ENCODE measurements at places on chromosomes 11 and 22.

DNA sequence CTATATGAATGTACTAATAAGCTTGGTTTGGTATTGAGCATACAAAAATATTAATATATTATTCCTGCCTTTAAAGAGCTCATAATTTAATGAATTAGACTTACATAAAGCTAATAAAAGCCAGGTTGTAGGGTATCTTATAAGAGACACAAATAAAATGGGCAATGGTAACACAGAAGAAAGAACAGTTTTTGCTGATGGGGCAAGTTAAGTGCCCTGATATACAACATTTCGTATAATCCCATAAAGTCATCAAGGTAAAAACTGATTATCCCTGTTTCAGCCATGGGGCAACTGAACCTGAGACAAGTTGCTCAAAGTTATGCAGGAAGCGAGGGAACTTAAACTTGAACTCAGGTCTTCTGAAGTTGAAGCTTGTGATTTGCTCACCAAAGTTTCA, 48.9 kb upstream of the ARHGAP20 start:
- DNase-seq = no peak

GRCh38 chr22:19039796-19040280, 82.4 kb downstream of the DGCR2 start:
- DNase-seq = no peak

DNA sequence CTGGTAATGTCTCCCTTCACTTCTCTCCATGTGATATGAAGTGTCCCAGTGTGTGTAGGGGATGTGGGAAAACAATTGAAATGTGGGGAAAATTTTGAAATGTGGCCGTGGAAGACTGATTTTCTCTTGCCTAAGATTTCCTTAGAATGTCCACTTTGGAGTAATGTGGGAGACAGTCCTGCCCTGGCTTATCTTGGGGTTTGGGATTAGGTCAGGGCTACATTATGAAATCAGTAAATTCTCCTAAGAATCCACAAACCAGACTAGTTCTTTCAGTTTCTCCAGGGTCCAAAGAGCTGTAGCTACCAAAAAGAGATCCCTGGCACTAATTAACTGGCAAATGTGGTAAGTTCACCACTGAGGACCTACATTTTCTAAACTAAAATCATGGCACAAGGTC, 22.8 kb downstream of the YPEL4 start:
- no peak for DNase-seq

- peak; percentile 62 for DNase-seq
Observed at GRCh38 chr11:47111318-47111804, 65.3 kb downstream of the ARFGAP2 start.

DNA sequence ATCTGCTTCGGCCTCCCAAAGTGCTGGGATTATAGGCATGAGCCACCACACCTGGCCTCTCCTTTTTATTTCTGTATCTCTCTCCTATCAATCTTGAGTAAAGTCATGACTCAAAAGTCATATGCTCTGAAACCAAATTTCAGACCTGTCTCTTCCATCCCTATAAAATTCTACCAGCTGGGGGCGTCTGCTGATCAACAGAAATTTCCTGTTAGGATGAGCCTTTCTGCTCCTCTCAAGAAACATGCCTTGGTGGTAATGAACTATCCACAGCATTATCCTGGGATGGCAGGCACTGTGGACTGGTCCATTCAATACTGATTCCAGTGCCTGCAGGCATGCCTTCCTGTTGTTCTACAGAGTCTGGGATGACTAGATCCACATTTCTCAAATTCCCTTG, 472.6 kb downstream of the NELL1 start:
- DNase-seq = no peak

DNA sequence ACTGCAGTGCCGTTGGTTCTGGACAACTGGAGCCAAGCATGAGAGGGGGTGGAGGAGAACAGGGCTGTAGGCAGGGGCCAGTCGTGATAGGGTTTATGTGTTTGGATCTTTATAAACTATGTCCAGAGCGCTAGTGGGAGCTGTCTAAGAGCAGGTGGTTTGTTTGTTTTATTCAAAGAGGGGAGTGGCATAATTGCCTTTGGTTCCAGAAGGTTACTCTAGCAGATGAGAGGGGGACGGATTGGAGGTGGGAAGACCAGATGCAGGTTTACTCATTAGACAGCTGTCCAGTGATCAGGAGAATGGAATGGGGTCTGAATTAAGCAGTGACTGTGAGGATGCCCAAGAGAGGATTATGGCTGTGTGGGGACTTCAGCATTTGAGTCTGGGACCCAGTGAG, 109.3 kb upstream of the TBCEL start:
- DNase-seq = peak; percentile 50

GRCh38 chr11:104694259-104695064, 203.8 kb downstream of the CASP12 start:
- DNase-seq = no peak

DNA sequence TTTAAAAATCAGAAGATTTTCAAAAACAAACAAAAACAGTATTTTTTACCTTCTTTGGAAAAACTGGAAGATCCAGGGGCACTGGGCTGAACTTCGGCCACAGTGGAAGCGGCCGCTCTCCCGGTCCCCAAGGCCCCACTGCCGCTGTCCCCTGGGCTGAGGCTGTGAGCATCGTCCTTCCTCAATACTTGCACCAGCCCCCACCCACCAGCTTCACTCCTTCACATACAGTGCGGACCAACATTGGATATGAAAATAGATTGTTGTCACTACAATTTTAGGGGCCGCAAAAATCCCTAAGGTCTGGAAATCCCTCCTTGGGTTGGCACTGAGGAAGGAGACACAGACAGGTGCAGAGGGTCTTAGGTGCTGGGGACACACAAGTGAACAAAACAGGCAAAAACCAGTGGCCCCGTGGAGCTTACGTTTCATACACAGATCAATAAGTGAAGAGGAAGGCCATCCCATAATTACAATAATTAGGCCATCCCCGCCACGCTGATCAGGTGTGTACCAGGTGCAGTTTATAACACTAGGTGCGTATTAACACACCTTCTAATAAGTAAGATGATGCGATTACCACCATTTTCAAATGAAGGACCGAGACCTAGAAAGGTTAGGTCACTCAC, 28.2 kb upstream of the SLC22A12 start:
- DNase-seq = no peak

DNA sequence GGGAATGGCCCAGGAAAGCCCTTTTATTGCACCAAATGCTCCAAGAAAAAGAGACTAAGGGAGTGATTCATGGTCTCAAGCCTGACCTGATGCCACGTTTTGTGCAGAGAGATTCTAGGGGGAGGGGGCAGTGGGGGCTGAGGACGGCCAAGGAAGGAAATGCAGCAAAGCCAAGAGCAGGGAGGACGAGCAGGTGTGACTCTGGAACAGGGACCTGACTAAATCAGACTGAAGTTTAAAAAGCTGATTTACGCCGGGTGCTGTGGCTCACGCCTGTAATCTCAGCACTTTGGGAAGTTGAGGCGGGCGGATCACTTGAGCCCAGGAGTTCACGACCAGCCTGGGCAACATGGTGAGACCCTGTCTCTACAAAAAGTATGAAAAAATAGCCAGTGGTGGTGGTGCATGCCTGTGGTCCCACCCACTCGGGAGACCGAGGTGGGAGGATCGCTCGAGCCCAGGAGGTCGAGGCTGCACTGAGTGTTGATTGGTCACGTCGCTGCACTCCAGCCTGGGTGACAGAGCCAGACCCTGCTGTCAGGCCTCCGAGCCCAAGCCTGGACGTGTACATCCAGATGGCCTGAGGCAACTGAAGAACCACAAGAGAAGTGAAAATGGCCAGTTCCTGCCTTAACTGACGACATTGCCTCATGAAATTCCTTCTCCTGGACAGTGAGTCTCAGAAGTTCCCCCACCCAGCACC, 10.8 kb upstream of the IFITM3 start:
- DNase-seq = no peak

DNA sequence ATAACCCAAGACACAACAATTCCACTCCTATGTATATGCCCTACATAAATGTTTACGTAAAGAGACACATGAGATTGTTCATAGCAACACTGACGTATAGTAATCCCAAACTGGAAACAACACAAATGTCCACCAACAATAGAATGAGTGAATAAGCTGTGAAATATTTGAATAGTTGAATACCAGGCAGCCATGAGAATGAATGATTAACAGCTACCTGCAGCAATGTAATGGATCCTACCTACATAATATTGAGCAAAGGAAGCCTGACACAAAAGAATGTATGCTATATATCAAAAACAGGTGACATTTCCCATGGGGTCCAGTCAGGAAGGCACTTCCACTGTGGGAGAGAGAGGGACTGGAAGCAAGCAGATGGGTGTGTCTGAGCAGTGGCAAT, 92.8 kb upstream of the LINC01488 start:
- no peak for DNase-seq

DNA sequence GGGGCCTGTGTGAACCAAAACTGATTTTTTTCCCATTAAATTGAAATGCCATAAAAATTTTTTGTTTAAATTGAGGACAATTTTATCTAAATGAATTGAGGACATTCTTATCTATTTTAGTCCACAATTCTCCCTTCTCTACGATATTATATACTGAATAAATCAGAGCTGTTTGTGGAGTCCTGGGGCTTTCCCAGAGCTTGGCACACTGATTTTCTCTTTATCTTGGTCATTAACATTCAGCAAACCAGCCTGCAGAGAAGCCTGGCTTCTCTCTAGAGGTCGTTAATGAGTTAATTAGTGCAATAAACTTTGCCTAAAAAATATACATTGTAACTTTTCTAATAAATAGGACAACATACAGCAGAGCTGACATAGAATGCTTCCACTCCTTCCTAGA, 615.7 kb downstream of the NELL1 start:
- no peak for DNase-seq

- DNase-seq = no peak
Observed at GRCh38 chr11:98531576-98531975, 489.2 kb upstream of the CNTN5 start.

DNA sequence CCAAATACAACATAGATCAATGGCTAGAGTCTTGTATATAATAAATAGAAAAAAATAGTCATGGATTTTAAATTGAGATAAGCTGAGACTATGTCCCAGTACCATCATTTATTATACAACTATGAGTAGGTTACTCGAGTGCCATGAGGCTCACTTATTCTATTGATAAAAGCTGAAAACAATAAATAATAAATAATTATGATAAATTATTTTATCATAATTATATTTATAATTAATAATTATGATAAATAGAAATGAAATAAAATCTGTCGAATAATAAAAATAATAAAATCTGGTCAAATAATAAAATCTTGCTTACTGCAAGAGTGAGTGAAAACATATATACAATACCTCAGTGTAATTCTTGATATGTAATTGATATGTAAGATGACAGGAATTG, 801.4 kb downstream of the FAM181B start:
- DNase-seq = no peak

DNA sequence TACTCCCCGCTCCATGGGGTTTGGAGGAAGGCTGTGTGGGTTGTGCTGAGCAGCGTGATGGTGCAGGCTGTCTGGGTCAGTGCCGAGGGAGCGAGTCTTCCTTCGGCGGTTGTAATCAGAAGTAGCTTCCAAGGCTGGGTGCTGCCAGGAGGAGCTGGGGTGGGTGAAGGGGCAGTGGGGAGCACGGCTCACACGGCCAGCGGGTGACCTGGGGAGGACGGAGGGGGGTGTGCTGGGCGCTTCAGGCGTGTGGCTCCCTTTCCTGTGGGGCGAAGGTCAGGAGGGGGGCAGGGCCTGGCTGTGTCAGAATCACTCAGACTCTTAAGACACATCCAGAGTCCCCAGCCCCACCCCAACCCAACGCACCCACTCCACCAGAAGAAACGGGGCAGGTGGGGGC, 60.2 kb downstream of the LRP5 start:
- DNase-seq = no peak

GRCh38 chr11:128181088-128181480, 406.3 kb downstream of the ETS1 start:
- DNase-seq = no peak

- DNase-seq = no peak
Observed at GRCh38 chr11:83046621-83047172, 25.0 kb downstream of the RAB30 start.

- no peak for DNase-seq
Observed at GRCh38 chr22:48250937-48251530, 1488.6 kb downstream of the TBC1D22A start.

GRCh38 chr11:61164606-61165424, 3.6 kb upstream of the VPS37C start:
- no peak for DNase-seq

DNA sequence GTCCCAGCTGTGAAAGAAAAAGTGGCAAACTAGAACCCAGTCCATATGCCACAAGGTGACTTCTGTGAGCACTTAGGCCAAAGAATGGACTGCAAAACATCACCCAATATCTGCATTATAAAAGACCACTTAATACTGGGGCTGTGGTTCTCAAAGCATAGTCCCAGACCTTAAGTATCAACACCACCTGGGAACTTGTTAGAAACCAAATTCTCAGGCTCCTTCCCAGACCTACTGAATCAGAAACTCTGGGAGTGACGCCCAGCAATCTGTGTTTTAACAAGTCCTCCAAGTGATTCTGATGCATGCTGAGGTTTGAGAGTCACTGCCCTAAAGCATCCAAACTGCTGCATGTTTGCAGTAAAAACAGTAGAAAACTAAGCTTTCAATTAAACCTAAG, 81.3 kb downstream of the SERGEF start:
- no peak for DNase-seq

DNA sequence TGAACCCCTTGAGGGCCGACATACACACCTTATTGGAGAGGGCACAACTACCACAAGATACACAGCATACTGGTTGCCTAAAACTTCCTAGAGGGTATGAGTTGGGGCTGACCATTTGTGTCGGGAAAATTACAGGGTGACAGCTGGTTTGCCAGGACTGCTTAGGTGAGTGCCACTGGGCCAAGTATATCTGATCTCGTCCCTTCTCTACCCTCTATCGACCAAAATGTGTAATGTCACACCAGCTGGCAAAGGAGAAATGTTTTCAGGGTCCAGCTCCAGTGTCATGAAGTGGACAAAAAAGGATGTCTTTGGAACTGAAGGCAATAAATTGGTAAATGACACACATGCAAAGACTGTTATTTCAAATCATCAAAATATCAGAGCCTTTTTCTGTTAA, 126.1 kb downstream of the PGR start:
- no peak for DNase-seq

DNA sequence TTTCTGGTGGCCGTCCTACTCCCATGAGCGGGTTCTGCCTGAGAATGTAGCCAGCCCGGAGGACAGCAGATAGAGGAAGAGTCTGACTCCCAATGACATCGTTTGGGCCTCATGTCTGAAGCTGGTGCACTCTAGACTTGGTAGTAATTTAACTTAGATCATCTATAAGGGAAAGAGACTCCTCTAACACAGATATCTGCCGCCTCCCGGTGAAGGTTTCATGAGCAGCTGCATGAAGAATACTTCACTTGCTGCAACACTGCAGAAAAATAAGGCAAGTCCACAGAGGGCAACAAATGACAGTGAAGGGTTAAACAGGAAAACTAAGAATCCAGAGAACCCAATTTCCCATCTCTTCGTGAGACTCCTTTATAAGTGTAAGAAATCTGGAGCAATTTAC, 5.9 kb upstream of the ARL2 start:
- no peak for DNase-seq

- no peak for DNase-seq
Observed at GRCh38 chr11:106447631-106448191, 370.2 kb downstream of the AASDHPPT start.

- DNase-seq = no peak
Observed at GRCh38 chr11:84292955-84293354, 1006.8 kb upstream of the CCDC90B start.
